IPS-NIHi11 (cell line): ENCODE measurements at places on chromosomes 11 and 22.

DNA sequence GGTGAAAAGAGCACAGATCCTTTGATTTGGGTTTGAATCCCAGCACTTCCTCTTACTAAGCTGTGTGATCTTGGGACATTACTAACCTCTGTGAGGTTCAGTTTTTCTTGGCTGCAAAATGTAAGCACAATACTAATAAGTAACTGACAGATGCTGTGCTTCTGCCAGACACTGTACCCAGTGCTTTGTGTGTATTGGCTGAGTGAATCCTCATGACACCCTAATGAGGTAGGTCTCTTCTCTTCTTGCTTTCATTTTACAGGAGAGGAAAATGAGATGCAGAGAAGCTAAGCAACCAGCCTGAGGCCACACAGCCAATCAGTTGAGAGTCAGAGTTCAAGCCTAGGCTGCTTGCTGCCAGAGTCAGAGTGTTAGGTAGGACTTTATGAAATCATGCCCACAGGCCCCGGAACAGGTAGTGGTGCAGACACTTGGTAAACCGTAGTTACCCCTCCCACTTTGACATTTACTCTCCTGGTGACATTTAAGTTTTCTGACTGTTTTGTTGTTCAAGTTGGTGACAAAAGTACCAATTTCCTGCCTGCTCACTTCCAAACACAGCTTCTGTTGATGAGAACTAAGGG is 21.2 kb downstream of the PTPRJ start:
- DNase-seq: no peak

GRCh38 chr11:122910775-122911174 is 28.2 kb downstream of the JHY start:
- DNase-seq: no peak

DNA sequence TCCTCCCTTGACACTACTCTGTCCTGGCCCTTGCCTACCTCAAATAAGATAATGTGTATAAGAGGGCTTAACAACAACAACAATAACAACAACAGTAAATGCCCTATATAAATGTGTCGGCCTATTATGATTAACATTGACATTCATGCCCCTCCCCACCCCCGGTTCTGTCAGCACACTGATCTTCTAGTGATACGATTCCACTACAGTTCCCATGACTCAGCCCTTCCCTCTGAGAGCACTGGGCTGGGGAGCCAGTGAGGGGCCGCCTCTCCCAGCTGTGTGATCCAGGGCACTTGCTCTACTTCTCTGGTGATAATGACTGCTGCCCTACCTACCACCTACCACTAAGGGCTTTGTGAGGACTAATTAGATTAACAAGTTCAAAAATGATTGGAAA is 92.2 kb upstream of the PHOX2A start:
- DNase-seq: no peak

- no peak for DNase-seq
These were observed 64.9 kb upstream of the BIRC3 start for GRCh38 chr11:102252339-102252891.

DNA sequence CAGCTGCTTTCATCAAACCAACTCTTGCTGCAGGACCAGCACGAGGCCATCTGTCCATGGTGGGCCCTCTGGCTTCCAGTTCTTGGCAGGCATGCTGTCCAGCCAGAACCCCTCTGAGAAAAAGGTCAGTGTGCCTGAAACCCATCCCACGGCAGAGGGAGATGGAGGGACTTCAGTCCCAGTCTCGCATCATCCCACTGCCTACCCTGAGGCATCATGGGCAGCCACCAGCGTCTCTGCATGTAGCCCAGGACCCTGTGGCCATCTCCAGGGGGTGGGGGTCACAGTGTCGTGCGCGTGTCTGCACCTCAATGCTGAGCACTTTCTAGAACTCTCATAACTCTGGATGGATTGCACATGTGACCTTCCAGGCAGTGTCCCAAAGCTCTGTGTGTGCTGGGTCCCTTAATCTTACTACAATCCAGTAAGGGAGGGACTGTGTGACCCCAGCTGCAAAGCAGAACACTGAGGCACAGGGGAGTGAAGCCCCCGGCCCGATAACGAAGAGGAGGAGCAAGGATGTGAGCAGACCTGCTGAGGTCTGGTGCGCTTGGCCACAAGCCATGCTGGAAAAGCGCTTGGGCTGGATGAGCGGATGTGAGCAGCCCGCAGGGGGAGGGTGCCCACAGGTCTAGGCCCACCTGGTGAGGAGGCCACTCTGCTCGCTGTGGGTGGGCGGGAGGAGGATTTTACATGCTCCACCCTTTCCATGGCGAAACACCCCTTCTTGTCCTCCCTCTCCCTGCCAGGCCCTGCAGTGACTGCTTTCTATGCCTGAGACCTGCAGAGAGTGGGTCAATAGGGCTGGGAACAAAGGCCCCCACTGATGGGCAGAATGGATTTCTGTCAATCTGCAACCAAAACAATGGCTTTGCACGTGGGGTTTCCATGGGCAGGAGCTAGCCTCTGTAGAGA is 1401.0 kb downstream of the BRD1 start:
- DNase-seq: no peak

- DNase-seq: no peak
These were observed 18.9 kb downstream of the LGR4 start for GRCh38 chr11:27453701-27454100.

DNA sequence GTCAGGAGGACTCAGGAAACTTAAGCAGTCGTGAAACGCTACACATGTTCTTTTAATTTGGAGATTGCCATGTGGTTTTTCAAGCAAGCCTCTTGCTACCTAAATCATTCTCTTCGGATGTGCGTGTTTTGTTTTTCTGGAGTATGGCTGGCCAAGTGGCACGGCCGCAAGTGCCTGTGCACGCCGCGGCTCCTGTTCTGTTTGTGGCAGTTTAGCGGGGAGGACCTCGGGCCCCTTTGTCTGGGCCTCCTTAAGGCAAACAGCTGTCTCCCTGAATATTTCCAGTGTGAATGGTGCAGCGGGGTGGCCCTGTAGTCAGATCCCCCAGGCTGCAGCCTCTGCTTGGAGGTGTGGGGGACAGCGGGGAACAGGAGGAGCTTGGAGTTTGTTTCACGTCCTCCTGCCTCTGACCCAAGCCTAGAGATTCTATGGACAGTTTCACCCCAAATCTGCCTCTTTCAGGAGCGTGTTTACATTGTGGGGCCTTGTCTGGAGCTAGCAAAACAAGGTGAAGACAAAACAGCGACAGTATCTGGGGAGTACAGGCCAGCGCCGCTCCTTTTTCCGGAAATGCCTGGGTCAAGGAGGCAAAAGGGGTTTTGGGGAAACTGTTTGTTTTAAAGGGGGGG is 1.3 kb downstream of the LRP5 start:
- DNase-seq: no peak

DNA sequence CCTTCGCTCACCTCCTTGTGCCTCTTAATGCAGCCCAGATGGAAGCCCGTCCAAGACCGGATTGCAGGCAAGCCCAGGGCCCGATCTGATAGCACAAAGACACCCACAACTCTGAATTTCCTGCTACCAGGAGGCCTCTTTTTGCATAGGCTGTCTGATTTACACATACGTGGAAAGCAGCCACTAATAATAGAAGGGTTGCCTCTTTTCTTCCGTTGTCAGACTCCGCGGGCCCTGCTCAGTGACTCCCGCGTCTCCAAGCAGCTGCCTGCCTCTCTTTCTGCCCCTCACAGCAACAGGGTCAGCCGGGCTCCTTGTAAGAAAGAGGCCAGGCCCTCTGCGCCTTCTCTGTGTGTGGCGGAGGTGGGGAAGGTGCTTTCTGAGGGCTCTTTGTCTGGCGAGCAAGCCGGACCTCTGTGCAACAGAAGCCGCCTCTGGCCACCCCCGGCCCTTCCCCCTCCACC is 26.7 kb downstream of the FLI1 start:
- DNase-seq: no peak

DNA sequence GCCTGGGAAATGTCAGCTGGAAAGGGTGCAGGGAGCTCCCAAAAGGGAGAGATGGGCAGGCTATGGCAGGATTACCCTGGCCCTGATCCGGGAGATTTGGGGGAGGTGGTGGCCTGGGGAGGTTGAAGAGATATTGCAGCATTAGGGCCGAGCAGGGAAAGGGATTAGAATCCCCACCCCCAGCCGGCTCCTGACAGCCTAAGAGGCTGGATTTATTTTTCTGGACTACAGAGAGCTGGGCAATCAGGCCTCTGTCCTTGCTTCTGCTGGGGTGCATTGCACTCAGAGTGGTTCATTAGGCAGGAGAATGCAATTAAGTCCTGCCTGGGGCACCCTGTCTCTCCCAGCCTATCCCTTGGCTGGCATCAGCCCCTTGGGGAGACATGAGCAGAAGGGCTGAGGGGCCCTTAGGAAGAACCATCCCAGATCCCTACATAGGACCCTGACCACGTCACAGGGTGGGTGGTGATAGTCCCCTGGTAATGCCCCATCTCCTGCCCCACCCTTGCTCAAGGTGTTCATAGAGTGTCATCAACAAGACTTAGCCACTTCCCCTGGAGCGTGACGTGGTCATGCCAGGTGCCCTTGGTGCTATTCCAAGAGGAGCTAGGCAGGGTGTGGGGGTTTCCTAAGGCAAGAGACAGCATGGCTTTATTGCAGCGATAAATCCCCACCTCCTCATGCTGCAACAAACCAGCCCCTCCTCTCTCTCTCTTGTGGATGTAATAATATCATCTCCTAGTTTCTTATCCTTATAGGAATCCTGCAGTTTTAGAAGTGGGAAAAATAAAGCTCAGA is 38.4 kb upstream of the KLHL35 start:
- DNase-seq: no peak

DNA sequence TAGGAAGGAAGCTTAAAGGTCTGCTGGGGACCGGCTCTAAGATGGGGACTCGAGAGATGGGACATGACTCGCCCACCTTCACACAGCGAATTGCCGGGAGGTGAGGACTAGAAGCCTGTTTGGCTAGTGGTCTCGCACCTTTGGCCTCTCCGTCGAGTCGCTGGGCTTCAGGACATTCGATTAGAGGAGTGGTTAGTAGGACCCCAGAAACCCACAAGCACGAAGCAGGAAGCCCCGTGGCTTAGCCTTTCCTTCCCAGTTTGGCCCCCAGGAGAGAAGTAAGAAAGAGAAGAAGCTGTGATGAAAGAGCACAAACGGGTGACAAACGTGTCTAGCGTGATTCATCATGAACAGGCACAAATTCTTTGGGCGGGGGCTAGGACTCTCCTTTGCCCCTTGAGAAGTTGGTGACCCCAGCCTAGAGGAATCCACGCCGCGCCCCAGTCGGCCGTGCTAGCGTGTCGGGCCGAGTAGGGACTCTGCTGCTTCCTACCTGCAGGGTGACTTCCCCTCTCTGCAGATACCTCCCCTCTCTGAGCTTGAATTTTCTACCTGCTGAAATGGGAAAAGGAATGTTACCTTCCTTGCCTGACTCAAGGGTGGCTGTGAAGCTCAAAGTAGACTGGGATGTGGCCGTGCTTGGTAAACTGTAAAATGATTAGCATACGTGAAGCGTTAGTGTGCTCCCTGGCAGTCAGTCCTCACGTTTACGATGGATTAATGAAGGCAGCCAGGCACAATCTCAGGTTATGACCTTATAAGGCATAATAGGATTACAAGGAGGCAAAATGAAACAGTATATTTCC is 1.1 kb upstream of the ADM start:
- no peak for DNase-seq

DNA sequence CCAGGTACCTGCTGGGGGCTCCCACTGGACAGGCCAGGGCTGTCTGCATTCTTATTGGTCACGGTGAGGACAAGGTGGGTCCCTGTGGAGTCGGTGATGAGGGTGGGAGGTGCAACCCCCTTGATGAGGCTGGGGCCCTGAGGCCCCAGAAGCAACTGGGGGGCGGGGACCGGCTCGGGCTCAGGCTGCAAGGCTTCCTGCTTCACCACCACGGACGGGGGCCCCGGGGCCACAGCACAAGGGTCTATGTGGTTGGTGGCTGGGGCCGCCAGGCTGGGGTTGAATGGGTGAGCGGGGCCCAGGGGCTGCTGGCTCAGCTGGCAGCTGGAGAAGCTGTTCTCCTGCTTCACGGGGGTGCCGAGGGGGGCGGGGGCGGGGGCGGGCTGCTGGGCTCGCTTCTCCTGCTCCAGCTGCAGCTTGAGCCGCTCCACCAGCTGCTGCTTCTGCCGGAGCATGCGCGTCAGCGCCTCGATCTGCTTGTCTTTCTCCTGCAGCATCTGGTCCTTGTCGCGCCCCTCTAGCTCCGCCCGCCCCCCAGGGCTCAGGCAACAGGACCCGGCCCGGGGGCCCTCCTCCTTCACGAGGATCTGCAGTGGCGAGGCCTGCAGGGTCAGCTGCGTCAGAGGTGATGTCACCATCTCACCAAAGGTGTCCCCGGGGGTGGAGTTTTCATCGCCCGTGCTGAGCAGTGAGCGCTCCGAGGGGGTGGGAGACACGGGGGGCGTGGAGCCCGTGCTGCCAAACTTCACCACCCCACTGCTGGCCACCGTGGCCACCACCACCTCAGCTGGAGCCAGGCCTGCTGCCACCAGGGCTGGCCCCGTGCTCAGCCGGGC is 48.2 kb downstream of the SGSM3 start:
- DNase-seq: no peak

- no peak for DNase-seq
These were observed 83.6 kb upstream of the BLID start for GRCh38 chr11:122199661-122200060.

GRCh38 chr22:17269607-17270261 is 50.5 kb upstream of the ADA2 start:
- DNase-seq: no peak

DNA sequence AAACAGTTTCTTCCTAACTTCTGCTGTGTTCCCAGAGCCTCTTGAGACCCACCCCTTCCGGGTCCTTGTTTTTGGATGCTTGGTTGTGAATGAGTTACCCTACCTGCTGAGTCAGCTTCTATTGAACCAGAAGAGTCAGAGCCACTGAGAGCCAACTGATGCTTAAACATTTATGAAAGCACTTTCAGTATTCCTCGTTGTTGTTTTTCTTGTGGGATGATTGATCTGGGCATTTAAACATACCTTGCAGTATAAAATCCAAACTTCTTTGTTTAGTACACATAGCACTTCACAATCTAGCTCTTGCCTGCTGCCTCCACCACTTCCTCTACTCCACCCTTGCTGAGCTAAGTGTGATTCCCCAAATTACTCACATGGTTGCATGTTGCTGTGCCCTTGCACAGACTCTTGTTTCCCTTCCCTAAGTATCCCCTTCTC is 5.5 kb downstream of the PRSS23 start:
- DNase-seq: no peak

- no peak for DNase-seq
These were observed 8.1 kb upstream of the SART1 start for GRCh38 chr11:65953471-65953870.

DNA sequence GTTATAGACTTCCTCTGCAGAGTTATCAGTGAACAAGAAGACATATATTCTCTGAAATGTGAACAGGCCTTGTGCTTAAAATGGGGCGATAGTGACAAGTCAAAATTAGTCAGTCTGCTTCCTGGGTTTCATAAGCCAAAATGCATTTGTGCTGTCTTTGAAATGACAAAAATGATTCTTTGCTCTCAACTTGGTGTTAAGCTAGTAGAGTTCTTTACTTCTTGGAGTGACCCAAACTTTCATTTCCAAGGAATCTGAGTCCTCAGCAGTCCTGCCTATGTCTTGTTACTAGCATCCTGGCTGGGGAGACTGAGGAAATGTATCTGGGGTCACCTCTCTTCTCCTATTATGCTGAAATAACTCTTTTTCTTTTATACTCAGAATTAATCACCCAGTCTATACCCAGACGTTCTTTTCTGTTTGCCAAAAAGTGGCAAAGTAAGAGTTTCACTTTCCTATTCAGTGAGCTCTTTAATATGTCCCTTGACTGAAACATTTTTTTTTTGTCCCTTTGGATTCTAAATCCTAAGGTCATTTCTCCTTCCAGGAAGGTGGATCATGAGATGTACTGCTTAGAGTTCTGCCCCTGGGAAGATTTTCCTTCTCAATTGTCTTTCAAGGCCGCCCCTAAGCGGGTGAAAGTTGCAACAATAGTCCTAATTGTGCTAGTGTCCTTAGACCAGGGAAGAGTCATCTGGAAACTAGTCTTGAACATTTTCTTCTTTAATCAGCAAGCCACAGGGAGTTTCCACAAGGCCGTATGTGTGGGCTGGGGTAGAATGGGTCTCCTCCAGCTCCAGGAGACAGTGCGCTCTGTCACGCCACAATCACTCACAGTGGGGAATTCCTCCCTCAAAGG is 53.0 kb upstream of the RDX start:
- DNase-seq: no peak
